AG09319 (cell line): ENCODE measurements at places on chromosomes 3 and 15.

- DNase-seq, result no peak
Measured at GRCh38 chr3:48233542-48233941, 7.4 kb upstream of the ZNF589 start.

GRCh38 chr15:75651810-75652543, 4.3 kb downstream of the SNX33 start:
- no peak for DNase-seq

DNA sequence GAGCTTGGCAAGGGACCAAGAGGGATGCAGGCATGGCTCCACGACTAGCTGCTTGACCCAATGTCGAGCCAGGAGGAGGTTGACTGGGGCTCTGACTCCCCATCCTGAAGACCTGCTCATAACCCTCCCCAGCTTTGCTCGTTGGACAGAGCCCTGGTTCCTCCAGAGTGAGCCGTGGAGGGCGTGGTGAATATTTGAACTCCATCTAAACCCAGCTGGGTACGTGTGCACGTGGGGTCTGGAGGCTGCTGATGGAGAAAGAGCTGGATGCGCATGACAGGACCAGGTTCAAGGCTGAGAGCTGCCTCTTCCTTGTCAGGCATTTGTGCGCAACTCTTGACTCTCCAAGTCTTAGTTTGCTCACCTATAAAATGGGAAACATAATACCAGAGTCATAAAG, 282.8 kb downstream of the TLE3 start:
- no peak for DNase-seq

GRCh38 chr3:134992586-134992985, 197.5 kb downstream of the EPHB1 start:
- DNase-seq, result no peak

GRCh38 chr3:128242818-128243601, 89.7 kb downstream of the EEFSEC start:
- DNase-seq, result no peak

DNA sequence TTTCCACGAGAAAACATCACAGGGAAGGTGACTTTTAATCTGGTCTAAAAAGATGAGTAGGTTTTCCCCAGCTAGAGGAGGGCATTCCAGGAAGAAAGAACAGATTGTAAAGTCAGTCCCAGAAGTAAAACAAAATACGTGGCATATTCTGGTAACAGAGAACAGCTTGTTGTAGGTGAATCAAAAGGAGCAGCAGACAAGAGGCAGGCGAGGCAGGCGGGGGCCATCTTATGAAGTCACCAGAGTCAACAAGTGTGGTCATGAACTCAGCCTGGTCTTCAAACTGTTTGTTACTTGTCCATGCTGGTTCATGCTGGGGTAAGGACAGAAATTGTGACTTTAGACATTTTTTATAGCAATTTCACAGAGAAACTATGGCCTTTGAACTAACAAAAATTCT, 4.0 kb upstream of the POPDC2 start:
- DNase-seq, result no peak

- no peak for DNase-seq
Measured at GRCh38 chr3:155154255-155154654, 74.1 kb downstream of the MME start.

- no peak for DNase-seq
Measured at GRCh38 chr15:94740469-94740868, 509.1 kb downstream of the MCTP2 start.

DNA sequence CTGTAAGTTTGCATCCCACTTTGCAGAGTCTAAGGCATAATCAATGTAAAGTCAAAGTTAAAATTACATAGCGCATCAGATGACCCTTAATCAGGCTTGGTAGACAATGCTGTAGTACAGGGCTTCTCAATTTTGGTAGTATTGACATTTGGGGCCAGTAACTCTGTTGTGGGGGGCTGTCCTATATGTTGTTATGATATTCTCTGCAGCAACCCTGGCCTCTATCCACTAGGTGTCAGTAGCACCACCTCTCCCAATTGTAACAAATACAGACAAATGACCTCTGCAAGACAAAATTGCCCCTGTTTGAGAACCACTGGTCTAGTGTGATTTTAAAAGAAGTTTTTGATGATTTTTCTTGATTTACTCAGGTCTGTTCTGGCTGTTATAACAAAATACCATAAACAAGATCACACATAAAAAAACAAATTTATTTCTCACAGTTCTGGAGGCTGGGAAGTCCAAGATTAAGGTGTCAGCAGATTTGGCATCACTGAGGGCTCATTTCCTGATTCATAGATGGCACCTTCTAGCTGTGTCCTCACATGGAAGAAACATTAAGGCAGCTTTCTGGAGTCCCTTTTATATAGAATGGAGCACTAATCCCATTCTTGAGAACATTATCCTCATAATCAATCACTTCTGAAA, 37.6 kb upstream of the SLC9A9 start:
- peak; percentile 14 for DNase-seq

GRCh38 chr3:123347691-123348264, 101.1 kb downstream of the ADCY5 start:
- DNase-seq, result no peak

- DNase-seq, result no peak
Measured at GRCh38 chr3:150721285-150722130, 17.8 kb upstream of the ERICH6 start.

- no peak for DNase-seq
Measured at GRCh38 chr3:66178206-66178605, 42.6 kb upstream of the SLC25A26 start.

- no peak for DNase-seq
Measured at GRCh38 chr3:84825817-84826216, 133.0 kb upstream of the CADM2 start.

- DNase-seq, result peak; percentile 80
Measured at GRCh38 chr15:89243691-89244573, at the start of gene FANCI. TSS of gene FANCI (plus strand) at chr15:89243979. CDS start at chr15:89247648, 3,669 bp downstream.

DNA sequence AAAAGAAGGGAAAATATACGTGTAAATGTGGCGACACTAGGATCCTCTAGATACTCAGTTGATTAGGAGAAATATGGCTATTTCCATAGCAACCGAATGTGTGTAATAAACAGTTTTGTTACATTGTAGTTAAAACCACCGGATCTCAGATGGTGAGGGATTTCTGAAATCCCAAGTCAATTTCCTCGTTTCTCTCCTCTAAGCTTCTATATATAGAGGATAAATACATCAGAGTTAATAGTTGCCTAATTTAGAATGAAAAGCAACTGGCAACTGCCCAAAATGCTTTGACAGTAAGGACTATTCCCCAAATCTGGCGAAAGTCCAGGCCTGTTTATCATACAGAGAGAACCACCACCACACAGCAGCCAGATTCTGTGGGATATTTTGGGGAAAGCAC, 112.6 kb downstream of the GABRB3 start:
- DNase-seq, result no peak

GRCh38 chr3:185728630-185729336, 96.1 kb downstream of the IGF2BP2 start:
- DNase-seq, result no peak

DNA sequence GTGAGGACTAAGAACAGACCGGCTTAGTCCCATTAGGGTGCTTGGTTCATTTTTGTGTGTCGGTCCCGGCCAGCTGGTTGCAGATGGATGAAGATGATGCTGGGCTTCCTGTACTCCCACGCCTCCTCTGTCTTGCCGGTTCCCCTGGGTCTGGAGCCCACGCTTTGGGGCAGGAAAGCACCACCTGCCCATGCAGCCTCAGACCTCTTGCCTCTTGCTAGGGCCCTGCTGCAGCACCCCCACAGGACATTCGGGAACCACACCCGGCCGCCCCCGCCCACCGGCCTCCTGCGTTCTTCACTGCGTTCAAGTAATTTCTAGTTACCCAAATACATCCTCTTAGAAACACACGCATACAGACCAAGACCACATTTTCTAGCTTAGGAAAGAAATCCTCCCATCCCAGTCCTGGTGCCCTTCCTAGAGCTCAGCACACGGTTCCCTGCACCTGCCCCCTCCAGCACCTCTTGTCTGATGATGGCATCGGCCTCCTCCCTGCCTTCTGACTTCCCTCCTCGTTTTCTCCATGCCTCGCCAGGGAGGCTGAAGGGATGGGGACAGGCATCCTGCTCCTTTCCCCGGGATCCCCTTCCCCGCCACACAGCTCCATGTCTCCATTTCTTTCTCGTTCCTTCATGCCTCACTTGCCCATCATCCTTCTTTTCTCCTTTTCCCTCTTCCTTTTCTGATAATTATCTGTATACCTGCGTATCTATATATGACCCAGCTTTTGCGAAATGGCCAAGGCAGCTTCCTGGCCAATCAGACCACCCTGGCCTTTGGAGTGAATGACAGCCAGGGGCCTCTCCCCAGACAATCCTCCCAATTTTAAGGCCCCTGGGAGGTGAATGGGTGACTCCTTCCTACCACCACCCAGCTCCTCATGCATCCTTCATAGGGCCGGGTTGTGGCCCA, 30.9 kb downstream of the FAM3D start:
- DNase-seq, result no peak

GRCh38 chr3:81502236-81502635, 259.2 kb downstream of the GBE1 start:
- DNase-seq, result no peak

- peak; percentile 7 for DNase-seq
Measured at GRCh38 chr3:73868688-73869315, 244.1 kb upstream of the PDZRN3 start.

- no peak for DNase-seq
Measured at GRCh38 chr3:65181391-65181871, 493.6 kb upstream of the ADAMTS9 start.

- DNase-seq, result no peak
Measured at GRCh38 chr15:85025516-85026251, 44.0 kb downstream of the PDE8A start.

DNA sequence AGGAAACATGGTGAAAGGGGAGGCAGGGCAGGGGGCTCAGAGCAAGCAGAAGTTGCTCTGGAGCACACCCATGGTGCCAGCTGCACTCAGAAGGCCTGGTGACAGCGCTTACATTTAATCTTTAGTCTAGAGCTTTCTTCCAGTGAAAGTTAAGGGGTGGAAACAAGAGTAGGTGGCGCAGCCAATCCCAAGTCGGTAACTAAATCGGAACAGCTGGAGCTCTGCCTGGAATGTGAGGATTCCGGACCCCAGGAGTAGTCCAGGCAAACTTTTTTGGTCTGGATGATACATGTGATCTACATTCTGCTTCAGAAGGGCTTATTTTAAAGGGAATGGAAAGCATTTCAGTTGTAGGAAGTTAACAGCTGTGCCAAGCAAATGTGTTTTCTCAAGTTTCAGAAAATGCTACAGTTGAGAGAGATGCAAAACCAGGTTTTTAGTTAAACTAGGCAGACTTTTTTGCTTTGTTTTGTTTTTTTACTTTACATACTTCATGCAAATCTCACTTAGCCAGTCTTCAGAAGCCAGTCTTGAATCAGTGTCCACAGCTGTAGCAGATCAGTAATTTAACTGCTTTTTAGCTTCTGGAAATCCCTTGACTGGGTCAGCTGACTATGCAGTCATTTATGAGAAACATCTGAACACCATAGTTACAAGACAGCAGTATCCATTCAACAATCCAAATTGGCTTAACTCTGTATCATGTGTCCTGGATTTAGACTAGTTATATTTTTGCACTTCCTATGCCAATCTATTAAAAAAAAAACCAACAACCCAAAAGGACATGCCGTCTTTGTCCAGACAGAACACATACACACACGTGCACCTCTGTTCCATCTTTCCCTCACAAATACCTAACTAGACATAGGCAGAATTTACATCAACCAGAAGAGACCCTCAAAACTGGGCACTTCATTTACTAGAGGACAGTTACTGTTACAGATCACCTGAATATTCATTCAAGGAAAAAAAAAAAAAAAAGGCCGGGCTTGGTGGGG, 33.2 kb downstream of the ZNF106 start:
- DNase-seq, result peak; percentile 82

DNA sequence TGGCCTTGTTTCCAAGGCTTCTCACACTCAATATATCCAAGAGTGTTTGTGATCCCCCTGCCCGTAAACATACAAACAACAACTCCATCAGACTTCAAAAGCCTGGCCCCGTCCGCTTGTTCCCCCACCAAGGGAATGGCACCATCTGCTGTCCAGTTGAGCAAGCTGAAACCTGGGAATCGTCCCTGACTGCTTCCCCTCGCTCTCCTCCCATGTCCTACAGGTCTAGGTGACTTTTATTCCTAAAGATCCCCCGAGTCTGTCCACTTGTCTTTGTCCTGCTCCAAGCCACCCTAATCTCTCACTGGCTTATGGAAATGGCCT, 27.9 kb upstream of the FAM174B start:
- DNase-seq, result no peak

DNA sequence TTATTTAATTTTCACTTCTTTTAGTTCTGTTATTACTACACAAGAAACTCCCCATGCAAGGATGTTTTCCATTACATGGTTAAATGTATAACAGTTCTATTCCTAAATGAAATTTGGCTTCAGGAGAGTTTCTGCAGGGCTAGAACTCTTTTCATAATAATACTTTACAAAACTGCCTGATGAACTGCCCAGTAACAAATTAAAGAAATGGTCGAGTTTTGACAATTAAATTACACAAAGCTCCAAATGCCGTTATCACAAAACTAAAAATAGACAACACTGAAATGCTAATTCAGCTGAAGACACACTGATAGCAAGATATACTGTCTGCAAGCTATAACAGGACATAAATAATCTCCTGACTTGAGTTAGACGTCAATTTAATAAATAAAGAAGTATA, 435.2 kb upstream of the CCDC54 start:
- no peak for DNase-seq
